Substantia nigra (tissue), 51 donors: ENCODE measurements at places on chromosomes 11 and 22.

- no peak for DNase-seq
Observed at GRCh38 chr11:19275496-19275895, 34.8 kb upstream of the E2F8 start.

DNA sequence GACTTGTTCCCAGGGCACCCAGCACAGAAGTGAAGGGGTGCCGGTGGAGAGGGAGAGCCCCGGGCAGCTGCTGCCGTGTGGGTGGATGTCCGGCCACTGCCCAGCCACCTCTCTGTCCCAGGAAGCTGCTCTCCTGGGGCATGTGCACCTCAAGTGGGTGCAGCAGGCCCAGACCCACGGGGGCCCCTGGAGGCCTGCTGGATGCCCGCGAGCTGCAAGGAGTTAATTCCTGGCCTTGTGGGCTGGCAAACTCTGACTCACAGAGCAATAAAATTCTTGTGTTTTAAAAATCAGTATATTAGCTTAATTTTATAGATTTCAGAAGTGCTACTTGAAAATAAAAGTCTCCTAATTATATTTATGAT lies 37.4 kb upstream of the KCNQ1OT1 start:
- DNase-seq = no peak

GRCh38 chr11:90391756-90392155 lies 168.9 kb upstream of the CHORDC1 start:
- no peak for DNase-seq

- DNase-seq = no peak
Observed at GRCh38 chr11:7909585-7910285, 21.3 kb downstream of the OR10A6 start.

DNA sequence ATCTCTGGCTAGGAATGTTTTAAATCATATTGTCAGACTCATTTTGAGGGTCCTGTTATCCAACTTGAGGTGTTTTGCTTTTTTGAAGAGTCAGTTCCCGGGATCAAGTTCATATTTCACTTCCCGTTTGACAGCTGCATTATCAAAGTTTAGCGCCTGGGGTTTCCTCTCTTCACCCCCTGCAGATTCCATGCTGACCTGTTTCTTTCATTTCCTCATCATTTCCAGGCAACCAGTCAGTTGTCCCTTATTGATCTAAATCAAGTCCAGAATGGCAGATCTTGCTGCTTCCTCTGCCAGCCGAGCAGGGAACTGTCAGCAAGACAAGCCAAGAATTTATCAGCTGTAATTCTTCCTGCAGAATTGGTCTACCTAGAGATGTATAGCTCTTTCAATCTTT lies 197.6 kb upstream of the SYN3 start:
- DNase-seq = no peak

- no peak for DNase-seq
Observed at GRCh38 chr22:16834971-16835370, 9.8 kb upstream of the XKR3 start.

DNA sequence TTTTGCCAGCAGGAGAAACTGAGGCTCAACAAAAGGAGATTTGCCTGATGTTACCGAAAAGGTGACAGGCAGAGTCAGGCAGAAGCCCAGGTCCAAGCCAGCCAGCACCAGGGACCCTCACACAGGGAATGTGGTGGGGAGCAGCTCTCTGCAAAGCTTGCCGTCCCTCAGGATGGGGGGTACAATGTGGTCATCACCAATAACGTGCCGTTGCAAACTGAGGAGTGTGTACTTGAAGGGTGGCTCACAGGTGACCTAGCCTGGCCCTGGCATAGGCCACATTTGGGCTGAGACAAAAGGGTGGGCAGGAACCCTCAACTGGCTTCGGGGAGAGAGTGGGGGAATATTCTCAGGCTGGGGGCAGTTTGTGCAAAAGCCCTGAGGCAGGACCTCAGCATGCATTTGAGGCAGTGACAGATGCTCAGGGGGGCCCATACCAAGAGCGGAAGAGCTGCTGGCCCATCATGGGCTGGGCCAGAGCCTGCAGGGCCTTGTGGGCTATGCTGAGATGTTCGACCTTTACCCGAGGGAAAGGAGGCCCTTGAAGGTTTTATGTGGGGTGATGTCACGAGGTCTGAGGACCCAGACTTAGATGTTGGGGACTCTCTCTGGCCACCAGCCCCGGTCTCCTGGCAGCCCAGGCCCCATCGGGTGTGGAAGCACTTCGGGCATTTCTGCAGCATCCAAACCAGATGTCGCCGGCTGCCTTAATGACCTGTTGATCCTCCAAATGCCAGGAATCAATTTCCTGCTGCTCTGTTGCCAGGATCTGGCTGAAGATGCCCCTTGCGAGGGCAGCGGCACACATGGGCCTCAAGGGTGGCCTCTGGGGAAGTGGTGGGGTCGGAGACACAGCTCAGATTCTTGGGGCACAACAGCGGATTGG lies 57.4 kb upstream of the SHISAL1 start:
- no peak for DNase-seq

DNA sequence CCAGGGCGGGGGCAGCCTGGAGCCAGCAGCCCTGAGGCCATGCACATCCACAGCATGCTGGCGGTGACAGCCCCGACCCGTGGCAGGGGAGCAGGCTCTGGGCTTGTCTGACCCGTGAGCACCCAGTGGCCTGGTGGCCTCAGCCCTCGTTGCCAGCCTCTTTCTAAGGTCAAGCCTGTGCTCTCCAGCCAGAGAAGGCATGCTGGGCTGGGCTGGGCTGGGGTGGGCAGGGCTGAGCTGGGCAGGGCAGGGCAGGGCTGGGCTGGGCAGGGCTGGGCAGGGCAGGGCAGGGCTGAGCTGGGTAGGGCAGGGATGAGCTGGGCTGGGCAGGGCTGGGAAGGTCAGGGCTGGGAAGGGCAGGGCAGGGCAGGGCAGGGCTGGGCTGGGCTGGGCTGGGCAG lies 10.6 kb downstream of the H19 start:
- no peak for DNase-seq

DNA sequence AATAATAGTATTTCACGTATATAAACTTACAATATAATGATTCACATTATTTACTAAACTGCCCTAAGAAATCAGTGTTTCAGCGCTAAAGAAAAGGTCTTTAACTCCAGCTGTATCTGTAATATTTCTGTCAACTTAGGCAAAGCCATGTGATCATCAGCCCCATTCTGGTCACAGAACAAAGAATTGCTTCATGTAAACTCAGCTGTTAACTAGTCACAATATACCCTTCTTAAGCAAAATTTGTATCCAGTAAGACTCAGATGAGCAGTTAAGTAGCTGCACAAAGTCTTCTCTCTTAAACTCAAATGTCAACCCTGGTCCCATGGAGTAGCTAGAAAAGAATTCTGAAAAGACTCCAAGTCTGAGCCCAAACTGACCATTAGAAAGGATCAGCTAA lies 26.6 kb downstream of the HPS5 start:
- DNase-seq = no peak

DNA sequence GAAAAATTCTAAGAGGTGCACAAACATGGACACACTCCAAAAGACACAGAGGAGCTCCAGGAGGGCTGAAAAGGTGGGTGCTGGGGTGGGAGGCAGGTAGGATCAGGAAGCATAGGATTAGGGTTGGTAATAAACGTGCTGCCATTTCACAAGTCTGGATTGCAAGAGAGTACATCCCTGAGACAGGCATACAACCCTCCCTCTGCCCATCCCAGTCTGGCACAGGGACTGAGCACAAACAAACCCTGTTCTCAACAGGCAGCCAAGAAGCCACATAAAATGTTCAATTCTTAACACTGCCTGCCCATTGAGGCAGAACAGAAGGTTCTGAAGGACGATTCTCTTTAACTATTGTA lies 18.5 kb downstream of the SLC35F2 start:
- DNase-seq = no peak

DNA sequence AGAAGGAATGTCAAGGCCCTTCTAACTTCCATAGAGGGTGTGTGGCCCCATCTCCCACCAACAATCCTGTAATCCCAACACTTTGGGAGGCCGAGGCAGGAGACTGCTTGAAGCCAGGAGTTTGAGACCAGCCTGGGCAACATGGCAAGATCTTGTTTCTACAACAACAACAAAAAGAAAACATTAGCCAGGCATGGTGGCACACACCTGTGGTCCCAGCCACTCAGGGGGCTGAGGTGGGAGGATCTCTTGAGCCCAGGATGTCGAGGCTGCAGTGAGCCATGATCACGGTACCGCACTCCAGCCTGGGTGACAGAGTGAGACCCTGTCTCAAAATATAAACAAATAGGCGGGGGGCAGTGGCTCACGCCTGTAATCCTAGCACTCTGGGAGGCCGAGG lies 16.9 kb downstream of the TSPAN32 start:
- DNase-seq = no peak

GRCh38 chr22:49724893-49725489 lies 102.7 kb downstream of the BRD1 start:
- DNase-seq = no peak

DNA sequence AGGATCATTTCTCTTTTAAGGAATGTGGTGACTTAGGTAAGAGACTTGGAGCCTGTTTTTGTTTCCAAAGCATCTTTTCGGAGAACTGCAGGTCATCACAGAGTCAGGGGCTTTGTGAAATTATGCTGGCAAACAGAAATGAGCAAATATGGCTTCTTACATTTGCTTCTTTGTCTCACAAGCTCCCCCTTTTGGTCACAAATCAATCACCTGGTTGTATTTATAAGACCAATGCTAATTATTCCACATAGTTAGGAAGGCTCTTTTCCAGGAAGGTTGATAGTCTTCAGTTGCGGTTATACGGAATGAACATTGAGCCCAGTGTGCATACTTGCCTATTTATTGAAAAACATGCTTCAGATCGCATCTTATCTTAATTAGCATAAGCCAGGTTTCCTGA lies 34.6 kb upstream of the CEP126 start:
- DNase-seq = no peak

GRCh38 chr11:34531663-34532062 lies 18.1 kb upstream of the ELF5 start:
- DNase-seq = no peak

- DNase-seq = no peak
Observed at GRCh38 chr11:100151944-100152343, 535.1 kb upstream of the ARHGAP42 start.

GRCh38 chr22:38163844-38164550 lies 17.6 kb downstream of the PLA2G6 start:
- no peak for DNase-seq
